ENCODE measurements at places on chromosomes 5 and 9.

DNA sequence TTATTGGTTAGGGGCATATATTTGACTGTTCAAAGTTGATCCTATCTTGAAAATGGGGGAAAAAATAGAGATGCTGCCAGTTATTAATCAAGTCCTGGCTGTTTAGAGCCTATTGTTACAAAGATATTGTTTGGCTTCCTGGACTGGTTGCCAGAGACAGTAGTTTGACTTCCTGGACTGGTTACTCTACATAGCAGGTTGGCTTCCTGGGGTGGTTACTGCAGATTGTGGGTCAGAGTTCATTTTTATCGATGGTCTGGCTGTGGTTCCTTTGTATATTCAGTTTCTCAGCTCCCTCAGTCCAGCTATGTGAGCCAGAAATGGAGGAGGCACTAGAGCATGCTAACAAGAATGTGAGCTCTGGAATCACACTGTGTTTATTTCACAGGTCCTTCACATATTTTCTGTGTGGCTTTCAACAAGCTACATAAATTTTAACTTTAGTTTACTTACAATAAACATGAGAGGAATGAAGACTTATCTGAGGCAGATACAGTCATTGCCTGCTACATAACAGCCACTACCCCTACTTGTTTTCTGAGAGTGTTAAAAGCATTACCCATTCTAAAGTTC, 137.6 kb downstream of the TRPM3 start:
- DNase-seq = no peak

GRCh38 chr5:165576678-165577275, 2071.4 kb downstream of the MAT2B start:
- DNase-seq = no peak

DNA sequence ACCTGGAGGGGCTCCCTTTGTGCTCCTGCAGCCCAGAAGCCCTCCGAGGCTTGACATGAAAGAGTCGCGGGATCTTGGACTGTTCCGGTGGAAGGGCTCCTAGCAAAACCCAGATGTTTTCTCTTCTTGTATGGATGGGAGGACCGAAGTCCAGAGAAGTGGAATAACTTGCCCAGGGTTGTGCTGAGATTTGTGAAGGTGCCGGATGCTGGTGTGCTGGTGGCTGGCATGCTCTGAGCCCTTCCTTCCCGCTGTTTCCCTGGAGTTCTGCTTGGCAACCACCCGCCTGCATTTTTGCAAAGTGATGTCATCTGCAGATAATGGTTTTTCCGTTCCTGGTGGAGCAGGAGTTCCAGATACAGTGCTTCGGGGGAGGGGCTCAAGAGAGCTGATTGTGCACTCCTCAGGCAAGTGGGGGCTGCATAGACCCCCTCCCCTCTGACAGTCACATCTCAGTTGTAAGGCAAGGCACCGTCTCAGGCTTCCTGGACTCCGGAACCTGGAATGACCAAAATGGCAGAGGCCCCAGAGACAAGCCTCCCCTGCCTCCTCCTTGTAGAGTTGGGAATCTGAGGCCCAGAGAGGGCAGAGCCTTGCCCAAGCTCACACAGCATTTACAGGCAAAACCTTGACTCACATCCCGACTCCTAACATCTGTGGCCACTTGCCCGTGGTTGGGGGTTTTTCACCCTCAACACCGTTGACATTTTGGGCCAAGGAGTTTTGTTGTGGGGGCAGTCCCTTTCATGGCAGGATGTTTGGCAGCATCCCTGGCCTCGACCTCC, 157.0 kb downstream of the RGS3 start:
- peak; percentile 88 for DNase-seq

DNA sequence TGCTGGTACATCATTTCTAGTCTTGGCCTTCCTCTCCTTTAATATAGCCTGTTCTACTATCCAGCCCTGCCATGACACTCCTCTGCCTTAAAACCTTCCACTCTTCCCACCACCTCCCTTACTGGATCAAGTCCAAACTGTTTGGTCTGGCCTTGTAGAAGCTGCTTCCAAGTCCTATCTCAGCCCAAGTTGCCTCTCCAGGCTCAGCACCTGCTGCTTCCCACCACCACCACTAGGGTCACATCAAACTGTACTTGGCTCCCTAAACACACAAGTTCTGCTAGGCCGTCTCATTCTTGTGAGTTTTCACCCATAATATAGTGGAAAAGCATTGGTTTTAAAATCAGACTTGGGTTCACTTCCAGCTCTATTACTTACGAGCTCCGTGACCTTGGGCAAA, 1.4 kb downstream of the NDUFA8 start:
- peak; percentile 59 for DNase-seq

GRCh38 chr9:128244091-128244836, 31.5 kb downstream of the GOLGA2 start:
- no peak for DNase-seq

DNA sequence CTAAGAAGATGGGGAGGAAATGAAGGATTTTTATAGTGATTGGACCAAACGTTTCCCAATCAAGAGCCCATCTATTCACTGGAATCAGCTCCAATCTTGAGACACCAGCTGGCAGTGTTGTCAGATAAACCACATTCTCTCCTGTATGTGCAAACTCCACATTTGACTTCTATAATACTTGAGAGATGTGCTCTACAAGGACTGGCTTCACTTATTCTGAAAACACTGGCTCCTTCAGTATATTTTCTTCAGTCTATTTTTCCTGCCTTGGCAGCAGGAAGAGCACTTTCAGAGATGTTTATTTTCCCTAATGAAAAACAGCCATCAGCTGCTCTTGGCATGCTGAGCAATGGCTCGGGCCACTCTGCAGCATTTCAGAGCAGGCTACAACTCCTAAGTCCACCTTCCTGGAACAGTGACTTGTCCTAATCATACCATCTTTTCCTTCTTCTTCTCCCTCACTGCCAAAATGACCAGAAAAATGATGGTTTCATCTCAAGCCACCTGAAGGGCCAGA, 96.9 kb upstream of the FSTL4 start:
- no peak for DNase-seq

DNA sequence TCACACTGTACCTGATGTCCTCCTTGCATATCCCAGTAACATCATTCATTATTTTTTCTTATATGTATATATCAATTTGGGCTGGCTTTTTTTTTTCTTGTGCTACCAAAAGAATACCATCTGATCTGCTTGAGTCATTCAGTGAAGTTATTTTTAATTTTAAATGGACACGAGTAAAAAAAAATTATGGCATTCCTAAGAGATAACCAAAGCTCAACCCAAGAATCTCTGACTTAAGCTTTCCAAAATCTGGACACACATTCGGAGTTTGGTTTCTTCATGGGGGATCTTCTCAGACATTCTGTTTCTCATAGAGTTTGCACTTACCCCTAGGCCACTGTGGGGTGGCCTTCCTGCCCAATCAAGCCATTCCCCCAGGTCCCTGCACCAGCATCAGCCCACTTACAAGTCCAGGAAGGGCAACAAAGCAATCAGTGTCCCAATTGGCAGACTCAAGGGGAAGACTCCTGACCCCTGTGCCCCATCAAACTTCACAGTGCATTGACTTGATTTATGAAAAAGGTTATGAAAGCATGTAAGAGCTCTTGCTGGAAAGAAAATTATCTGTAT, 49.2 kb upstream of the SPDL1 start:
- no peak for DNase-seq

DNA sequence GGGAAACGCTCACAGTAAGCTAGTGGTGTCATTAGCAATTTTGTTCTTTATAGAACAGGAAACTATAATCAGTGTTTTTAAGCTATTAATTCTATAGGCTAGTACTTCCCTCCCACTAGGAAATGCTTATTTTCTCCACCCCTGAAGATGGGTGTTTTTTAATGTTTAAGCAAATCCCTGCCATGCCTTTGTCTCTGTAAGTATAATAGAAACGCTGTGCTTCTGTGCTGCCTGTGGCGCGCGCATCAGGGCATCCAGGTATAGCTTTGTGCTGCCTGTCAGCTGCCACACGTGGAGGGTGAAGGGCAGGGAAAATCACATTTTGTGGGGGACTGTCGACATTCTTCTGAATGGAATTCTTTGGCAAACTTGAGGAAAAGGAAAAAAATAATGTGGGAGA, 217.5 kb downstream of the RAB3C start:
- no peak for DNase-seq

GRCh38 chr5:121138952-121139351, 674.9 kb downstream of the PRR16 start:
- DNase-seq = no peak

DNA sequence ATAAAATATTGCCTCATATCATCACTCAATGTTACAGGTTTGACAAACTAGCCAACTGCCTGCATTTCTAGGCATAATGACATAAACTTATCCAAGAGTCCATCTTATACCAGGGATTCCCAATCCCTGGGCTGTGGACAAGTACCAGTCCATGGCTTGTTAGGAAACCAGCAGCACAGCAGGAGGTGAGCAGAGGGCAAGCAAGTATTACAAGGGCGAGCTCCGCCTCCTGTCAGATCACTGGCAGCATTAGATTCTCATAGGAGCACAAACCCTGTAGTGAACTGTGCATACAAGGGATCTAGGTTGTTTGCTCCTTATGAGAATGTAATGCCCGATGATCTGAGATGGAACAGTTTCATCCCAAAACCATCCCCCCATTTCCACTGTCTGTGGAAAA, 144.9 kb downstream of the PRKACG start:
- no peak for DNase-seq

GRCh38 chr5:140072812-140073211, 29.7 kb upstream of the NRG2 start:
- DNase-seq = no peak

GRCh38 chr9:70113403-70114022, 69.9 kb downstream of the MAMDC2 start:
- peak; percentile 67 for DNase-seq

DNA sequence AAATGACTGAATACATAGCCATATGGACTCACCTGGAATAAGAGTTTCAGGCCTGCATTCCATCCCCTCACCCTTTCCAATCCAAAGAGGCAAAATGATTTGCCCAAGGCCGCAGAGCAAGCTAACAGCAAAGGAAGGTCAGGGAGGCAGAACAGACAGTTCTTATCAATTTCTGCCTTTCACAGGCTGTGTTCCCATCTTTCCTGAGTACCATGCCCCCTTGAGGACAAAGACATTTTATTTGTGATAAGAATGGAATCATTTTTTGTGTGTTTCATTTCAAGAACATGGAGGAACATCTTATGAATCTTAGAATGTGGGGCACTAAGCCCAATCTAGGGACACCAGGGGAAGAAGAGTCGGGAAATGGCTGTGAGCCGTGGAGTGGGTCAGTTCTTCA, 13.9 kb downstream of the LHFPL2 start:
- DNase-seq = no peak

- no peak for DNase-seq
Observed at GRCh38 chr5:96196890-96197289, 235.2 kb upstream of the ELL2 start.

- no peak for DNase-seq
Observed at GRCh38 chr5:149936044-149936699, 8.4 kb downstream of the PDE6A start.

DNA sequence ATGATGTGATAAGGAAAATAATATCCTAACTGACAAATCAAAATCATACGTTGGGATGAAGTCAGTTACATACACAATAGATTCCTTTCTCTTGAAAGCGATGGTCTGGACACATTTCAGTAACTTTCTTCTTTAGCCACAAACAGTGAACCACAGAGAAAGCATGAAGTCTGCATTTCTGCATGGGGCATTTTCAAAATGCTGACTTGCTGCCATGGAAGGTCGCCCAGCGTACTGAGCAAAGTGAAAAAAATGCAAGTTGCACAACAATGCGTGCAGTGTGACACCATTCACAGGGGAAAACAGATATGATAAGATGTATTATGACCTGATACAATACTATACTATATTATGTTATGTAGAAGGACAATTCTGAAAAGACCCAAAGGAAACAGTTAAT, 146.3 kb downstream of the SNX18 start:
- peak; percentile 86 for DNase-seq

GRCh38 chr9:135663451-135663770, 302 bp downstream of the LCN9 start:
- DNase-seq = no peak

GRCh38 chr9:95515272-95516113, 1.3 kb downstream of the PTCH1 start:
- DNase-seq = no peak

DNA sequence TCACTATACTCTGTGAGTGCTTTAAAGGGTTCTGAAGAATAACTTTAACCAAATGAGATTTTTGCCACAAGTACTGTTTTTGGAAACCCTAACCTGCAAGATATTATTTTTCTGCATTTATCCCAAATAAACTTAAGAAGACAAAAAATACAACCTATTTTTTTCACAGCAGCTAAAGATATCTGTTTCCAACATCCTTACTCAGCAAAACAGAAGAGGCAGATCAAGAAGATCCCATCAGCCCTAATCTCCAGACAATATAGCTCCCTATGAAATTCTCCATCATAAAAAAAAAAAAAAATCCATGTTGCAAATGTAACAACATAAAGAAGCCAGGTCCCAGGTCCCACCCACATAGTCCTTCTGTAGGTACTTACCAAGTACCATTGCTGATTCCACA, 7.6 kb downstream of the PCSK1 start:
- DNase-seq = no peak

DNA sequence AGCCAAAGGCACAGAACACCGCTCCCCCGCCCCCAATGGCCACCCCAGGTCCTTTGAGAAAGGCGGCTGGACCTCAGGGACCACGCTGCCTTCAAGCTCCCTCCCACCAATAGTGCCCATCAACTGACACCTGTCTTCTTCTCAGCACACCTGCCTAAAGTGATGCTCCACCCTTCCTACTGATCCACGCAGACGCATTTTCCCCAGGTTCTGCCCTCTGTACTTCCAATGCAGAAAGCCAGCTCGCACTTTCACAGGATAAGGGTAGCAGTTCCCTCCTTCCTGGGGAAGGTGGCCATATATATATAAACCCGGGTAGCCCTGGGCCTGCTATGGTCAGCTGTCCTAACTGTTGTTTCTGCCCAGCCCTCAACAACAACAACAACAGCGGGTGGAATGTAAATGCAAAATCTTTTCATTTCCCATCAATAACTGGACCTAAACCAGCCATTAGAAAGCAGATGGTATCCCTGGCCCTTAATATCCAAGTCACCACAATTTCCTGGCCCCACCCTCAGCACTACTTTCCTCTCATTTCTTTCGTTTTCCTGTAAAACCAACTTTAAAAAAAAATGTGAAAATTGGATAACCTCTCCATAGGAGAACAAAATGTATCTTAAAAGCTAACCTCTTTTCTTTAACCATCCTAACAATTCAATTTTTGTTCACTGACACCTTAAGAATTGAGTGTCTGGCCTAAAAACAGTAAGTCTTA, 1.7 kb downstream of the GOLM1 start:
- no peak for DNase-seq

GRCh38 chr5:162163663-162164062, 96.1 kb downstream of the GABRG2 start:
- no peak for DNase-seq

DNA sequence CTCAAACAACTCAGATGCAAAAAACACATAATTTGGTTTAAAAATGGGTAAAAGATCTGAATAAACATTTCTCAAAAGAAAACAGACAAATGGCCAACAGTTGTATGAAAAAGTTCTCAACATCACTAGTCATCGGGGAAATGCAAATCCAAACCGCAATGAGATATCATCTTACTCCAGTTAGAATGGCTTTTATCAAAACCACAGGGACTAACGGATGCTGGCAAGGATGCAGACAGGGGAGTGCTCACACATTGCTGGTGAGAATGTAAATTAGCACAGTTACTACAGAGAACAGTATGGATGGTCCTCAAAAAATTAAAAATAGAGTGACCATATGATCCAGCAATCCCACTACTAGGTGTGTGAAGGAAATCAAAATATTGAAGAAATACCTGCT, 589.1 kb upstream of the ADAMTS16 start:
- DNase-seq = no peak

GRCh38 chr5:155140646-155141045, 127.1 kb downstream of the KIF4B start:
- DNase-seq = no peak
